ENCODE measurements at places on chromosomes 1 and 21.

- DNase-seq = no peak
Measured at GRCh38 chr1:228058949-228059633, 23.4 kb upstream of the ARF1 start.

DNA sequence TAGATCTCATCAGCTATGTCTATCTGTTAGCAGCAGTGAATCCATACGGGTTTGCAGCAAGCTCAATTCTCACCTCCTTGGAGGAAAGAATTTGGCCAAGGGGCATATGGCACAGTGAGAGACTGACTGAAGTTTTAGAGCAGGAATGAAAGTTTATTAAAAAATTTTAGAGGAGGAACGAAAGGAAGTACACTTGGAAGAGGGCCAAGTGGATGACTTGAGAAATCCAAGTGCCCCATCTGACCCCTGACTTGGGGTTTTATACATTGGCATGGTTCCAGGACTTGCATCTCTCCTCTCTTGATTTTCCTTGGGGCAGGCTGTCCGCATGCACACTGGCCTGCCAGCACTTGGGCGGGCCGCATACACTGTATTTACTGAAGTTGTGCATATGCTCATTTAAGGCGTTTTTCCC, 9.2 kb upstream of the OSBPL9 start:
- no peak for DNase-seq

- no peak for DNase-seq
Measured at GRCh38 chr21:27129215-27129614, 162.3 kb upstream of the ADAMTS5 start.

DNA sequence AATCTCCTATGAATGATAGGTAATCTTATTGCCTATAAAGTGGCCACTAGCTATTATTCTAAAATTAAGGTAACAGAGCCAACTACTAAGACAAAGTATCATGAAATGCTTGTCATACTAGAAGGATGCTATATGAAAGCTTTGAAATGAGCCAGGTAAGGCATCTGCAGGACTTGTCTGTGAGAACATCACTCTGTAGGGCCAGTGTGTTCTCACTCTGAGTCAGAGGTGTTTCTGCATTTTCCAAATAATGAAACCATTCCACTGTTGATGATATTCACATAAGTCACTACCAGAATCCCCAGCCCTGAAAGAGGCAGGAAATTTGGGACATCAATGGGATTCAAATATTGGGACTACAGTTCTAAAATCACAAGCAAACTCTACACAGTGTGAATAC, 25.8 kb upstream of the GBP5 start:
- DNase-seq = no peak

GRCh38 chr1:206923009-206923960, 1.5 kb upstream of the FCMR start:
- DNase-seq = no peak

DNA sequence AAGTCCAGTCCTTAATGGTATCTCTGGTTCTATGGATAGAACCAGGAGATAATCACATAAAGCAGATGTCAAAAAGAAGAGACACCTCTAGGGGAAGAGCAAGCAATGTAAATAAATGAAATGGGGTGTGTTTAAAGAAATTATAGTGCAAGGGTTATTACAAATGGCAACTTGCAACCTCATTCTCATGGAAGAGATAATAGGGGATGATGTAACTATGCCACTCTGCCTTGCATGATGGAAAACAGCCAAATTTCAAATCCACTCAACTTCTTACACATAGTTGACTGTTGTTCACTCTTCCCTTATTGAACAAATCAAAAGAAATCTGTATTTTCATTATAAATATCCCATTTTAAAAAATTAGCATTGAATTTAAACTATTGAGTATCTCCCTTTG, 274.0 kb upstream of the TMPRSS15 start:
- no peak for DNase-seq

- DNase-seq = no peak
Measured at GRCh38 chr1:158285756-158286241, 3.9 kb upstream of the CD1C start.

DNA sequence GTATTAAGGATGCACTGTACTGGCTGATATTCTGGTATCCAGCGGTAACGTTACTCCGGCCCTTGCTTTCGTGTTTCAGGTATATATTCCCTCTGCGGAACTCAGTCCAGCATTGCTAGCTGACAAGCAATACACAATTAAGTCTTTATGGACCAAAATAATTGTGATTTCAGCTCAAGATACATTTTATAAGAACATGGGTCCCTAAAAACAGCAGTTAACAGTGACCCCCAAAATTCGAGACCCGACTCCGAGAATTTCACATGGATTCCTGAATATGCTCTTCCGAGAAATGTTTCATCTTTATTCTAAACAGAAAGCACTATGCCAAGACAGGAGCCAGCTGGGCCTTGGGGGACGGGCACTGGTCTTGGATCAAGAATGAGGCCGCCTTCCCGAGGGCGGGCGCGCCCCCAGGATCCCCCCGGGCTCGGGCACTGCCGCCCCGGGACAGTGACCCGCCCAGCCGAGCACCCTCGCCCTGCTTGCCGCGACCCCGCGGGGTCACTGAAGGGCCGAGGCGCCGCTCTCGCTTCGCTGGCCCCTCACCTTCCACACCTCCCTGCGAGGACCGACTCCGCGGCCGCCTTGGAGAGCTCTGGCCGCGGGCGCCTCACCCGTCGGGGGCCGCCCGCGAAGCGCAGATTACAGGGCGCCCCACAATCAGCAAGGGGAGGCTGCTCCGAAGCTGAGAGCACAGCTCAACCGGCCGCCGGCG, 610 bp downstream of the SCYL3 start:
- peak; percentile 62 for DNase-seq
